ENCODE measurements at places on chromosomes 11 and 22.

DNA sequence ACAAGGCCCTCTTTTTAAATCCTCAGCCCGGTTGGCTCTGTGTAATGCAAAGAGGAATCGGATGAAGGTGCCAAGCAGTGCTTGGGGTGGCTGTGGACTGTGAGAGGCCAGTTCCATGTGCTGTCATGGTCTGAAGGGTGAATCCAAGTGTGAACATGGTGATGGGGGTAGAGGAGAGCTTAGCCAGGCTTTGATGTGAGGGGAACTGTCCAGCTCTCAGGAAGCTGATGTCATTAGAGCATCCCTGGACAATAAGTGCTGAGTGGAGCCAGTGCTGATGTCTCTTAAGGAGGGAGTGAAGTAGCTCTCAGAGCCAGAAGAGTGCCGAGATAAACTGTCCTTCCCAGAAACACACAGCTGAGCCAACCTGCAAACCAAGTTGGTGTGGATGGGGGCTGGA lies 53.6 kb downstream of the NAV2 start:
- no peak for DNase-seq

GRCh38 chr22:41334215-41334614 lies 32.9 kb downstream of the ZC3H7B start:
- no peak for DNase-seq

DNA sequence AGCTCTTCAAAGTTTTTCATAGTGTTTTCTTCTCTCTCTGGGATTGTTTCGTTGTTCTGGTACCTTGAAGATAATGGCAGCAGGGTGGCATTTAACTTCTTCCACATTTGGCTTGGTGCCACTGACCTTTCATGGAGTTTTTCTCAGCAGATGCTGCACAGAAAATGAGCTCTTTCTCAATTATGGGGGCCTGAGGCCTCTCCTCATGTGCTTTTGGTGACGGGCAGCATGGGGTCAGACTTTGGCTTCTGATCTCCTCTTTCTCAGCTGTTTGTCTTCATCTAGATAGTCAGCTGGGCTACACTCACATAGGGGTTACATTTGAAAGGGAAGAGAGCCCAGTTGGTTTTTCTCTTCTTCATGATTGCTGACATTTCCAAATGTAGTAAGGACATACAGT lies 76.3 kb downstream of the FAT3 start:
- no peak for DNase-seq

- no peak for DNase-seq
Observed at GRCh38 chr11:65871811-65872548, 620 bp downstream of the EFEMP2 start.

- no peak for DNase-seq
Observed at GRCh38 chr11:65493367-65494176, 5.3 kb upstream of the MALAT1 start.

GRCh38 chr11:133619973-133620372 lies 87.7 kb upstream of the OPCML start:
- no peak for DNase-seq

DNA sequence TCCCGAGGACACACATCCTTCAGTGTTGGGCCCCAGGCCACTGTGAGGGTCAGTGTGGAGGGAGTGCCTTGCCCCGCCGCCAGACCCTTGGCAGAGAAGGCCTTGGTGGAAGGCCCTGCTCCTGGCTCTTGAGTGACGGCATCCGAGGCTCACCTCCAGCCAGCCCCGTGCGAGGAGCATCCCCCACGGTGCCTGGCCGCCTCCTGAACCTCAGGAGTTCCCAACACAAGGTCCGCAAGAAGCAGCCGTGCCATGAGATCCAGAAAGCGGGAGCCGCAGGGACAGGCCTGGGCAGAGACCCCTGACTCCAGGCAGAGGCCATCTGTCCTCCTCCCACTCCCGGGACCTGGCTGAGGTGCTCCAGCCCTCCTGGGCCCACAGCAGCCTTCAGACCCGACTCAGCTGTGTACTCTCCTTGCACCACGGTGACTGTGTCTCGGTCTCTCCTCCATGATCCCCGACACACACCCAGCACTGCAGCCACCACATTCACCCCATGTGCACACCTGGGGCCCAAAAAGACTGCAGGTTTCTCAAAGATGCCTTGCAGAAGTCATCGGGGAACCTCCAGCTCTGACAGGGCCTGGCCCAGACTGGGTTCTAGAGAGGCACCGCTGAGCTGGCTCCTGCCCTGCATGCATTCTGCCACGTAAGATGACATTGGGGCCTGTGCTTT lies 870.2 kb downstream of the BRD1 start:
- no peak for DNase-seq

GRCh38 chr11:35250621-35251020 lies 111.7 kb downstream of the CD44 start:
- DNase-seq, result no peak

DNA sequence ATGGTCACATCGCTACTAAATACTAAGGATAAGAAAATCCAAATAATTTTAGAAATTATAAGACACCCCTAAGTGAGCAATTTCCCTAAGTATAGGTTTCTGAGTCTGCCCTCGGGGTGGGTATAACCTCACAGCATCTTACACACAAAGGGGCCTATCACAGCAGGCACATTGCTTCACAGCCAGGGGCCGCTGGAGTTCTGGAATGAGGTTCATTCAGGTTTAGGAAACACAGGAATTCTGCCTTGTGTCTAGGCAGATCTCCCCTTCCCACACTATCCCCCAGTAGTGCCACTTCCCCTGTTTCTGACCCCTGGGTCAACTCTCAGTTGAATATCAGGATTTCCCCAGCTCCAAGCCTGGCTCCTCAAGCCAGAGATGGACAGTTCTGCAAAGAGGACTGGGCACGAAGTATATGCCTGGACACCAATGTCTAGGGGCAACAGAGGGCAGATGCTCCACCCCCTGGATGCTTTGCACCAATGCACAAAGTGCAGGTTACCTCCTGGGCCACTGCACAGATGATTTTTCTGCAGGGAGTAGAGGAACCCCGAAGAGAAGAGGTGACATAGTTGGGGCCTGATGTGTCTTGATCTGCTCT lies 11.4 kb downstream of the TUBA8 start:
- DNase-seq, result no peak

DNA sequence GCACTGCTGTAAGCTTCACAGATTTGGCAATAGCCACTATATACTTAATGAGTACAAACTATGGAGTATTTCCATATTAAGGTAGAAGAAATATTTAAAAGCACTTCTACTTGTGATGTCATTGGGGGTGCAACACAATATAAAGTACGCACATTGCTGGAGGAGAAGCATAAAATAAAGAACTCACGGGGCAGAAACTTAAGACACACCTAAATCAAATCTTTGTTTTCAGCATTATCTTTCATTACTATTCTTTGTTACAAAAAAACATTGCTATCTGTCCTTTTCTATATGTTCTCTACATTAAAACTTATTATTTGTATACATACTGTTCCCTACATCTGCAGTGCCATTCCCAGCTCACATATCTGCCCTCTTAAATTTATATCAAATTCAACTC lies 93.3 kb upstream of the VPREB1 start:
- DNase-seq, result no peak

DNA sequence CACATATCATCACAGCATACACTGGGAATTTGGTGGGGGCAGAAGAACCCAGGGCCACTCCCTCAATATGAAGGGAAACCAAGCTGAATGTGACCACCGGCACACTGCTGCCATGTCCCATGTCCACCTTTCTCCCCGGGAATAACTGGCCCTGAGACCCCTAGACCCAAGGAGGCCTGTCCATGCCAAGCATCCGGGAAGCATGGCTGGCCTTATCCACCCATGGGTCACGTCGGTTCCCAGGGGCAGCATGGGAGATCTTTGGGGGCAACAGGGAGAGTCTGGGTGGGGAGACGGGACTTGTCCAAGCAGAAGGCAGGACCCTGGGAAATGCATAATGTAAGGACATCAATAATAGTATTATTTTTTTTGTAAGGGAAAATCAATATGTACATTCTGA lies 10.4 kb upstream of the MIEF1 start:
- DNase-seq, result no peak

DNA sequence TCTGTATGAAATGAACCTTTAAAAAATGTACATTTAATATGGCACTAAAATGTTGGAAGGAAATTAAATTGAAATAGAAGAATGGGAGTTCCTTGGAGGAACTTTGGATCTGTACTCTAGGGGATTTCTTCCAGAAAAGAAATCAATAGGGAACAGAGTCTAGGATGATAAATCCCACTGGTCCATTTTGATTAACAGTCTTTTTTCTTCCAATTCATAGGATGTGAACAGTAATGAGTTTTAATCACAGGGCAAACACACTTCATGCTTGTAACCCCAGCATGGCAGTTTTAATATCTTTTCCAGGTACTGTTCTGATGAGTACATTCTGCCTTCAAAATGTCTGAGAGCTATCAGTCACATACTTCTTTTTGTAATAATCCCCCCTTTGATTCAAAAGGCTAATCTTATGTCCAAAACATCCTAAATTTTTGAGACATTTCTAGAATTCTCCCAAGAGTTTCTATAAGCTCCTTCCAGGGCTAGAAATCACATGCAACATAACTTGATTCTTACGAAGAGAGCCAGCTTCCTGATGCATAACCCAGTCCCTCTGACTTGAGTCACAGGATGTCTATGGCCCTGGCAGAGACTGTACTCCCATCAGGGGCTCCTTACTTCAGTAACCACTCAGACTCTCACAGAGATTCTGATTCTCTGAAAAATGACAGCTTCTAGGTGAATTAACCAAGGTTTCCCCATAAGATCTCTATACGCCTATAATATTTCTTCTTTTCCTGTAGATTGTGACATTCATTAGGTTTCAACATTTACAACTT lies 112.9 kb downstream of the SLC36A4 start:
- no peak for DNase-seq

Data from esophagus squamous epithelium (tissue), 5 donors.